ENCODE measurements at places on chromosomes 4 and X.
A peak's percentile ranks its signal among the peaks of the same experiment; 100 is the strongest.

- DNase-seq, result no peak
These were observed 52.5 kb downstream of the HOPX start for GRCh38 chr4:56628592-56628991.

DNA sequence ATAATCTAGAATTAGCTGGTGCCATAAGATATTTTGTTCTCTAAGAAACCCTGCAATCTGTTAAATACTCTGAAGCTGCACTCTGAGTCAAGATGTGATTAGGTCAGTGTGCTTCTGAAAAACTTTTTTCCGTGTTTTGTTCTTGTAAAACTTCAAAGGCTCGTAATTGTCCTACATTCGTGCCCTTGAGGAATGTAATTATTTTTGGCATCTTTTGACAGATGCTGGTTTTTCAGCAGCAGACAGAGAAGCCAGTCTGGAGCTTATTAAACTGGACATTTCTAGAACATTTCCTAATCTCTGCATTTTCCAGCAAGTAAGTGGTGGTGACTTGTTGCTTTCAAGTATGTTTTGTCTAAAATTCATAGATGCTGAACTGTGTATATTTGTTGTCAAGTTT is 36.8 kb upstream of the TADA2B start:
- no peak for DNase-seq

- no peak for DNase-seq
These were observed 36.2 kb downstream of the DCX start for GRCh38 chrX:111375747-111376146.

GRCh38 chrX:26925088-26925487 is 538.1 kb downstream of the PPP4R3C start:
- no peak for DNase-seq

- no peak for DNase-seq
These were observed 737.1 kb downstream of the FAT4 start for GRCh38 chr4:126051689-126052424.

GRCh38 chr4:64718091-64718490 is 308.8 kb upstream of the TECRL start:
- DNase-seq, result no peak

DNA sequence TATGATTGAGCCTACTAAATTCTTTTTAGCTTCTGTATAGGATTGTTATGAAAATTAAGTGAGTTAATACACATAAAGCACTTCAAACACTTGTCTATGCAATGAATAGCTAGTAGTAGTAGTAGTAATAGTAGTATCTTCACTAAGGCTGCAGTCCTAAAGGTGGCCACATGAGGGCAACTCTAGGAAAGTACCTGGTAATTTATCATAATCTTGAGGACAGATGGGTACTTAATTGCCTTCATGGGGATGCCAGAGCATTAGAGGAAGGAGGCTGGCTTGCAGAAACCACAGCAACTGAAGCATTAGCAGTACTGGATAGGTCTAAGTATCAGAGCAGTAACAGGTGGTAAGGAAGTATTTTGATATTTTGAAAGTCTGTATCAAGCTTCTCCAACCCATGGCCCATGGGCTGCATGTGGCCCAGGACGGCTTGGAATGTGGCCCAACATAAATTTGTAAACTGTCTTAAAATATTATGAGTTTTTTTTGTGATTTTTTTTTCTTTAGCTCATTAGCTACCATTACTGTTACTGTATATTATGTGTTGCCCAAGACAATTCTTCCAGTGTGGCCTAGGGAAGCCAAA is 17.3 kb downstream of the NIPAL1 start:
- DNase-seq, result peak; percentile 27
